ENCODE measurements at places on chromosomes 5 and 9. TPM values are rescaled to one million over a fixed set of nuclear protein-coding genes. Genes with fewer than 3 reads are reported as not detected.

PTGS1 gene
- 1.6 TPM for total RNA-seq

EPB41L4A gene
- total RNA-seq: 2.5 TPM

C7 gene
- not detected for total RNA-seq

IL5 gene
- total RNA-seq: not detected

ANKRD34B gene
- 0.03 TPM for total RNA-seq

ZFP2 gene
- not detected for total RNA-seq

PCDHGA2 gene
- 0.40 TPM for total RNA-seq

TRPM6 gene
- 1.7 TPM for total RNA-seq

DTWD2 gene
- 1.4 TPM for total RNA-seq

TPPP gene
- 6.6 TPM for total RNA-seq

ALDH1A1 gene
- 5,218 TPM for total RNA-seq

LRRC19 gene
- total RNA-seq: not detected

CER1 gene
- not detected for total RNA-seq

F12 gene
- 15.9 TPM for total RNA-seq

TAF11L5 gene
- total RNA-seq: not detected

BTNL8 gene
- not detected for total RNA-seq

SLC25A2 gene
- total RNA-seq: not detected

SGCD gene
- total RNA-seq: 4.8 TPM

ADAMTS19 gene
- not detected for total RNA-seq

EGFLAM gene
- total RNA-seq: 0.39 TPM

All from A549 treated with AZD2906 at 1 μM for 4 hours (cell line).